ENCODE measurements at places on chromosomes 5 and 9.

DNA sequence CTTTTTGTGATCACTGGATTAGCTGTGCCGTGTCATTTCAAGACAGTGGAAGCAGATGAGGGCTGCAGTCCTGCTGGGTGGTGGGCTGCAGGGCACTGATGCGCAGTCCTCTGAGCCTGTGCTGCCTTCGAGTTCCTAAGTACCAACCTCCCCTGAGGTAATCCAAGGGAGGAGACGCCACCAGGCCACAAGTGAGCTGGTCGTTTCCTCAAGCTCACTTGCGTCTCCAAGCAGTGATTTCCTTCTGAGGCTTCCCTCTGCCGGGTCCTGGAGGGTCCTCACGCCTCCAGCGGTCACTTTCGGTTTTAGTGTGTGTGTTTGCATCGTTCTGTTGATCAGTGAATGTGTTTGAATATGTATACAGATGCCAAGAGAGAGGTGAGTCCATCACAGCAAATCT, 115.7 kb downstream of the TRIO start:
- DNase-seq: no peak

DNA sequence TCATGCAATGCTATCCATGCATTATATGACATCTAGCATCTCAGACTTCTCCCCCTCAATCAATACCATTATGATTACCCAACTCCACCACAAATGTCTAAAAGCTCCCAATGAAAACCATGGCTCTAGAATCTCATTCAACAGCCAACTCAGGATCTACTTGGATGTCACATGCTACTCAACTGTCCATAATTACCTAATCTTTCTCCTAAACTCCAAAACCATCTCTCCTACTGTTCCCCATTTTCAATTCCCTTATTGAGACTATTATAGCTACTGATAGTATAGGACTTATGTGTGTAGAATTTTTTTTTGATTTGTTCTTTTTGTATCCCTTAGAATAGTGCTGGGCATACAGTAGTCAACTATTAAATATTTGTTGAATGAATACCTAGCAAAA, 8.2 kb upstream of the STRBP start:
- no peak for DNase-seq

- no peak for DNase-seq
These were observed 9.1 kb upstream of the GPSM1 start for GRCh38 chr9:136318111-136318775.

DNA sequence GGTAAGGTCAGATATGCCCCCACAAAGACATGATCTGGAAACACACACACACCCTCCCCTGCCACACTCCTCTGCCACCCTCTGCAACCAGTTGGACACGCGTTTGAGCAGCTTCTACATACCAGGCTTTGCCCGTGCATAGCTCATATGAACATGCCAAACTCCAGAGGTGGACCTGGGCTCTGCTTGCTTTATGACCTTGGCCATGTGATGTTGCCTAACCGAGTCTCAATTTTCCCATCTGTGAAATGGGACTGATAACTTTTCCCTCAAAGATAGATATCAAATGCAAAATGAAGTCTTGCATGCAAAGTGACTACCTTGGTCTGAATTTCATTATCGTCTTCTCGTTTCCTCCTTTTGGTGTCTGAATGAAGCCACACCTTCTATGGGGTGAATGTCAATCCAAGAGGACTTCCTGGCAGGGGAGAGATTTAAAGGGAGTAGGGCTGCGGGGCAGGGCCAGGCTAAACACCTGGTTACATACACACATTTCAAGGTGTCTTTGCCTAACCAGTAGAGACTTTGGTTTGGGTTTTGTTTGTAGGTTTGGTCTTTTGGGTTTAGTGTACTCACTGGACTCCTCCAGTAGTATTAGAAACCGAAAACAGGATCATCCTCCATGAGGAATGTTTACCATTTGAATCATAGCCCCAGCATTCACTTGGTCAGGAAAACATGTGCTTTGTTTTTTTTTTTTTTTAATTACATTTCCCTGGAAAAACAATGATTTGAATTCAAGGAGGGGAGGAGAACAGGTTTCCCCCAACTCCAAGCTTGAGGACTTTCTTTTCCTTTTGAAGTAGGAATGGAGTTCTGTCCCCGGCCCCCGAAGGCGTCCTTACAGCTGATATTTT, 63.2 kb downstream of the COL27A1 start:
- DNase-seq: no peak

DNA sequence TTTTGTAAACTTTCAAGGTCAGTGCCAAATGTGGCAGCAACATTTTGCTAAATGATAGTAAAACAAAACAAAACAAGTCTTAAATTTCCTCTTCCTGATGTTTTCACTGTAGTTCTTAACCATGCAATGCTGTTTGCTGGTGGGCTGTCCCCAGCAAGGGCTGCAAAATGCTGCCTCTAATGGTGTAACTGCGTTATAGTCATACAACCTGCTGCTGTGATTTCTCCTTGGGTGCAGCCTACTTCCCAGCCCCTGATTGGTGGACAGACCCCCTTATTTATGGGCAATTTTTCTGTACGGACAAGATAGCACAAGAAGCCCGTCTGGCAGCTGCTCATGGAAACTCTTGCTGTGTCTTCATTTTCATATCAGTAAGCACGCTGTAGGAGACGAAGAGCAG, 26.6 kb upstream of the PIP5K1B start:
- no peak for DNase-seq

DNA sequence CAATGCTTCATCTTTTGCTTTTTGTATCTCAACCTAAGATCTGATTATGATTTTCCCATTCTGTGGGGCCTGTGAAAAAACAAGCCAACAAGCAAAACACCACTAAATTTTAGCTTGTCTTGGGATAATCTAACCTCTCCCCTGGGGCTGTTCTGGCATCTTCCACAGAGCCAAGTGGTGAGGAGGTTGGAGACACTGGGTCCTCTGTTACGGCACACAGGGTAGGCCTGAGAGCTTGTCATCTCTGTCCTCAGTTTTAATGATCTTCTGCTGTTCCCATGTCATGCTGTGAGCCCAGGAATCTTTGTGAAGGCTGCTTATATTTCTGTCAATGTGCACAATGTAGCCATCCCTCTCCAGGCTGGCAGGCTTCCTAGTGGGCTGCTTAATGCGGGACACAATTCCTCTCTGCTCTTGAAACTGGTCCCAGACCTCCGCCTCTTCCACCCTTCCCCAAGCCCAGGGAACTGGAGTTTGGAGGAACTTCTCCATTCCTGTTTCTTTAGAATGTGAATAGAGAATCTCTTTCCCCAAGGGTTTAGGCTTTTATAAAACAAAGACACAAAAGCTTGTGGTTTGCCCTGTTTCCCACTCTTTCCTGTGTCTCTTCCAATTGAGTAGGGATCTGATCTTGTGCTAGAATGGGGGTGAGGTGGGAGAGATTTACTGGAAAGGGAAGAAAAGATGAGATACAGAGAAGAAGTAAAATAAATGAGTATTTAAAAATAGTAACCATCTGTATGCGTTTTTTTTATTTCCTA, 30.9 kb upstream of the SEMA6A start:
- no peak for DNase-seq

DNA sequence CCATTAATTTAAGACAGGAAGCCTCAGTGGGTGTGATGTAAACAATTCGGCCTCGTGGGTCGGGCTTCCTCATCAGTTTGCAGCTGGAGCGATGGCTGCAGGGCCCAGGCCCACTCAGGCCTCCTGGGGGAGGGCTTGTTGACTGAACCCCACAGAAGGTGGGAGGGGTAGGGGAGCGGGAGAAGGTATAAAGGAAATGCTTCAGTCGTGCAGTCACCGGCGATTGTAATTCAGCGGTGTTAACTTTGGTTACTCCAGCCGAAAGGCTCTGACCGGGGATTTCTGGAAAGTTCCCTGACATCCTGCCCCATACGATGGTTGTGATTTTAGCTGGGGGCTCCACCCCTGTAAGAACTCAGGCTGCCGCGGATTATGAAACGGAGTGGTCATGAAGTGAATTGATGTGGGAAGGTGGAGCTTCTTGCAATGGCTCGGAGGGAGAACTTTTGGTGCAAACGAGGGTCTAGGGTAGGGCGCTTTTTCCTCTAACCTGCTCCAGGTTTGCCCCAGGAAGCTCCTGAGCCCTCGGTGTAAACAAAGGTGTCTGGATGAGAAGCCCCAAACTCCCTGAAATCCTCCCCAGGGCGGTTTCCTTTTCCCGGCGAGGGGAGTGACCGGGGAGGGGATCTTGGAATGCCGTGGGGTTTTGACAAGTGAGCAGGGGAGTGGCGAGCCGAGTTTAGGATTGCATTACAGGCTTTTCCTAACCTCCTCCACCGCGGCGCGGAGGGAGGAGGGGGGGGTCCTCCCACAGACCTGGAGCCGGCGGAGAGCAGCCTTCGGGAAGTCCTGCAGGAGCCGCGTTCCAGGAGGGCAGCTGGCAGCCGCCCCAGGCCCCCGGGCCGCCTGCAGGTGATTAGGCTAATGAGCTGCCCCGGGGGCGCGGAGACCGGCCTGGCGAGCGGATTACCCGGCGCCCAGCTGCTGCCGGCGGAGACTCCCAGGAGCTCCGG, 215.5 kb downstream of the PDZD2 start:
- DNase-seq: no peak

DNA sequence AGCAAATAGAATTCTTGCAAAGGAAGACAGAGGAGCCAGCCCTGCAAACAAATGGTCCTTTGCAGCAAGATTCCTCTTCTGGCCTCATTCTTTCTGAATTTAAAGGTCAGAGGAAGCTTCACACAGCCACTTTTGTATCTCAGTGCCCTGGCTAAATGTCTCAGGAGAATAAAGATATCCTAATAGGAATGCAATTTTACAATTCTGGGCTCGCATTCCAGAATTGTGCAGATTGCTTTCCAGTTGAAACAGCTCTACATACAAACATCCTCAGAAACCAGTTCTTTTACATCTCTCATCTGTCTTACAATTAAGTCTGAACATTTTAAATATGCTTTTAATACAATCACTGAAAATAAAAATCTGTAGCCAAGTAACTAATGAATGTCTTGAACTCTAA, 14.6 kb upstream of the ACOT12 start:
- DNase-seq: no peak

Data from dorsolateral prefrontal cortex (tissue), 122 donors.